PC-9 (cell line): ENCODE measurements at places on chromosomes 3 and 15.
A peak's percentile ranks its signal among the peaks of the same experiment; 100 is the strongest.

DNA sequence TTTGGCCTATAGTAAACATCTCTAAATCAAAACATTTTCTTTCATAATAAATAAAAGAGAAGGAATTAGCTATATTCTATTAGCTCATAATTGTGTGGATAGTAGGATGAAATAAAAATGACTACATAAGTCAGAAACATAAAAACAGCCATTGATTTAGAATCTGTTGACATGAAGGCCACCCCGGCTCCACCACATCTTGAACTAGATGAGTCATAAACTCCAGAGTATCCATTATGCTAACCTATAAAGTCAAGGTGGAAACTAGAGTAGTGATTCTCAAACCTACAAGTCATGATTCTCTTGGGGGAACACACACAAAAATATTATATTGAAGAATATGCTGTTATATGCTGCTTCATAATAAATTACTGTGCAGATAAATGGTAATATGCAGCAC is 831.0 kb downstream of the TUSC7 start:
- no peak for DNase-seq

GRCh38 chr3:61893840-61894566 is 332.6 kb downstream of the PTPRG start:
- DNase-seq: no peak

GRCh38 chr3:120496278-120497002 is 45.6 kb upstream of the FSTL1 start:
- DNase-seq: peak; percentile 65

- DNase-seq: no peak
These were observed 247.7 kb upstream of the TLE3 start for GRCh38 chr15:70345251-70346019.

GRCh38 chr3:8112587-8112986 is 389.0 kb upstream of the LMCD1 start:
- no peak for DNase-seq
